ENCODE measurements at places on chromosomes 3 and 15.
A peak's percentile ranks its signal among the peaks of the same experiment; 100 is the strongest.

- no peak for DNase-seq
Observed at GRCh38 chr3:59245859-59246501, 196.2 kb upstream of the CFAP20DC start.

GRCh38 chr3:12869035-12869621, 27.8 kb upstream of the RPL32 start:
- DNase-seq: no peak

DNA sequence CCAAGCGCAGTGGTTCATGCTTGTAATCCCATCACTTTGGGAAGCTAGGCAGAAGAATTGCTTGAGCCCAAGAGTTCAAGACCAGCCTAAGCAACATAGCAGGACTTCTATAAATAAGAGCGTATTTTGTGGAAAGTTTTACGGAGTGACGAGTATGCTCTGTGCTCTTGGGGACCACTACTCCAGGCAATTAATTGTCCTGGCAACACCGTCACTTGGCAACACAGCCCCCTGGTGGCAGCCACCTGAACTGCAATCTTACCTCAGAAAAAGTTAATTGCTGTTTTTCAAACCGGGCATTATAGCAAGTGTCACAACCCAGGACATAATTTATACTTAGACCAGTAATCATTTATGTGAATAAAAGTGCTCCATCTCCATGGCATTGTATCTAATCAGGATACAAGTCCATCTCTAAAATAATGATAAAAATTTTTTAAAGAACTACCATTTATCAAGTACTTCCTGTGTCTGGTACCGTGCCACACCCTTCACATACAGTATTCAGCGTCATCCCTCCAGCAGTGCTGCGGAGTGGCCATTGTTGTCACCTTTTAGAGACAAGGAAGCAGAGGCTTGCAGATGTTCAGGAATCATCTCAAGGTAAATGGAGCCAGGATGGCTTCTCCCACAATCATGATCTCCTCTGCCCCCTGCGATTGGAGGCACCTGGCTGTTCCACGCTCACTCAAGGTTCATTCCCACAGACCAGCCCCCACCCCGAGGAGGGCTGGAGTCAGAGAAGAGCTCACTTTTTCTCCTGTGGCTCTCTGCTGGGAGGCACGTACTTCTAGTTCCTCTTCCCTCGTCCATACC, 34.5 kb downstream of the PLA2G4D start:
- DNase-seq: peak; percentile 21

- DNase-seq: no peak
Observed at GRCh38 chr3:30440147-30440604, 166.2 kb upstream of the TGFBR2 start.

DNA sequence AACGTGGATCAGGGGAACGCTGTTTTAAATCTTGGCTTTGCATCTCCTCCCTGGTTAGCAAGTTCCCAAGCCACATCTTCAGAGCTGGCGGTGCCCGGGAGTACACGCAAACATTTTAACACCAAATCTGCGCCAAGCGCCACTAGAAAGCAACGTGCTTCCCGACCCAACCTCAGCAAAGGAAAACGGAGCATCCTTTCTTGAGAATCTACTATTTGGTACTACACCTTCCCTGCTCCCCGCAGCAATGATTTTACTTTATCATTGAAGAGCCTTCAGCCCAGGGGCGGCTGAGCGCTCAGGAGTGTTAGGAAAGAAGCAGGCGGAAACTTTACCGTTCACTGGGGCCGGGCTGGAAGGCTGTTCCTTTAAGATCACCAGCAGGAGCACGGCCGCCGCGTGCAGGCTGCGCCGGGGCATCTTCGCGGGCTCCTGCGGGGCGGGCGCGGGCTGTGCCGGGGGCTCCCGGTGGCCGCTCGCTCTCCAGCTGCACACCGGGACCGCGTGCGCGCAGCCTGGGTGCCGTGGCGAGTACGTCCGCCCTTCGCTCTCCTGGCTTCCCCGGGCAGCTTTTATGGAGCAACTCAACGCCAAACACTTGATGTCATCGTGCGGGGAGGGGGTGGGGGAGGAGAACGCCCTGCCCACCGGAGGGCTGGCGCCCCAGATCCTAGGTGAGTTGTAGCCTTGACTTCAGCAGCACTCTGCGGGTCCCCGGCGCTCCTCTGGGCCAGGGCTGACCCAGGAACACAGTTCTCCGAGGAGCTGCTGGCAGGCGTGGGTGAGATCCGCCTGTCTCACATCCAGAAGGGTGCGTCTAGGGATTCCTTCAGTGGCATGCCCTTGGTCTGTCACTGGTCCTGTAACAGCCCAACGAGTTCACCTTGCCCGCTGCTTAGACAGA, at the start of gene CA12:
CA12 (minus strand) TSS at position 546 of the 904 bp plus-strand sequence; CDS start at position 420, 126 bp downstream.
- no peak for DNase-seq

DNA sequence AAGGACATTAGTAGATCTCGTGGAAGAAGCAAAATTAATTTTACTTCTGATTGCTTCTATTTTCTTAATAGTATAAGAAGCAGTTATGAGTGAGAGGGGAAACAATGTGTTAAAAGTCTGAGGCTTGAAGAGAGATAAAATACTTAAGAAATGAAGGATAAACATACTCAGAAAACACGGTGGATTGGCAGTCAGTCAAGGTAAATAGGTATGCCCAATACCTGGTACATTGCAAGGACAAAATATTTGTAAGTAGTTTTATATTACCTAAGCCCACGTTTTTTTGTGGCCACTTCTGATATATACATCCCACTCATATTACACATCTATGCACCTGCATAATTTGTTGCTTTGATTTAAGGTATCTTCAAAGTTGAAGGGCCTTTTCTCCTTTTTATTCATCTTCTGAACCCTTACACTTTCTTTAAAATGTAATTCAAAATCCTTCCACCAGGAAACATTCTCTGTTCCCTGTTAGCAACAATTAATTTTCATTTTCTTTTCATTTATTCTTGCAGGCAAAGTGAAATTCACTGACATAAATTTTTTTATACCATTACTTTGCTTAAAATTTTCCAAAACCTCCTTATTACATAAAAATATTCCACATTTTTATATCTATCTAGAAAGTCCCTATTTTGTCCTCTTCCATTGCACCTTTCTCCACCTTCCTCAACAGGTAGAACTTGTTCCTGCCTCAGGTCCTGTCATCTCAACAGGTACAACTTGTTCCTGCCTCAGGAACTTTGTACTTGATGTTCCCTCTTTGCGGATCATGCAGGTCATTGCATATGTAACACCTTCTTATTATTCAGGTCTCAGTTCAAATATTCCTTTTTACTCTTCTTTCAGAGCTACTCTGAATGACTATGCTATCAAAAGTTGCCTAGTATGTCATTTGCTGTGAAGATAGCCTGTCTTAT, 755.7 kb upstream of the ALCAM start:
- no peak for DNase-seq

GRCh38 chr3:171452328-171452727, 7.9 kb downstream of the TNIK start:
- DNase-seq: no peak

DNA sequence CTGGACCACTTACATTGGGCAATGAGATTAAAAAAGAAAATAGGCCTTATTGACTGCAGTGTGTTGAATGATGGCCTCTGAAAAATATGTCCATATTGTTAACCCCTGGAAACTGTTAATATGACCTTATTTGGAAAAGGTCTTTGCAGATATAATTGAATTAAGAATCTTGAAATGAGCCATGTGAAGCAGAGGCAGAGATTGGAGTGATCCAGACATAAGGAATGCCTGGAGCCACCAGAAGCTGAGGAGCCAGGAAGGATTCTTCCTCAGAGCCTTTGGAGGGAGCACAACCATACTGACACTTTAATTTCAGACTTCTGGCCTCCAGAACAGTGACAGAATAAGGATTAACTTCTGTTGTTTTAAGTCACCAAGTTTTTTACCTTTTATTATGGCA, 510.4 kb upstream of the AGTR1 start:
- no peak for DNase-seq

DNA sequence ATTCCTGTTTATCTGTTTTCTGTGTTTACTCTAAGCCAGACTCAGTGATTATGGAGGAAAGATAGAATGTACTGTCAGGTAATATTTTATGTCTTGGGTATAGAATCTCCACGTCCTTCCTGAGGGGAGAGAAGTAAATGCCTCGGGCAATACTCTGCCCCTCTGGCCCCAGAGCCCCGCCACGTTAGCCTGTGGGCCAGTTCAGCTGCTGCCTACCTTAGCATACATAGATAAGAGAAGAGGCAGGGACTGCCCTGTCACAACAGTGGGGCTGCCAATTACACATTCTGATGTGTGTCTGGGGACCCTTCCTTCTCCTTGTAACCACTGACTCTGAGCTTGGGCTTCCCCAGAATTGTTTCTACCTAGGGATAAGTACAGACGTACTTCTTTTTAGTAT, 347.7 kb upstream of the ATP11B start:
- DNase-seq: no peak

- no peak for DNase-seq
Observed at GRCh38 chr15:57281321-57281720, 95.0 kb upstream of the CGNL1 start.

- no peak for DNase-seq
Observed at GRCh38 chr3:43289841-43290470, 3.6 kb downstream of the SNRK start.

DNA sequence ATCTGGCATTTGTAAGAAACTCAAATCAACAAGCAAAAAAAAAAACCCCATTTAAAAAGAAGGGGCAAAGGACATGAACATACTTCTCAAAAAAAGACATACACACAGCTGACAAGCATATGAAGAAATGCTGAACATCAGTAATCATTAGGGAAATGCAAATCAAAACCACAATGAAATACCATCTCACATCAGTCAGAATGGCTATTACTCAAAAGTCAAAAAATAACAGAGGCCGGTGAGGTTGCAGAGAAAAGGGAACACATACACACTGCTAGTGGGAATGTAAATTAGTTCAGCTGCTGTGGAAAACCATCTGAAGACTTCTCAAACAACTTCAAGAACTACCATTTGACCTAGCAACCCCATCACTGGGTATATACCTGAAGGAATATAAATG, 199.4 kb upstream of the THBS1 start:
- DNase-seq: no peak

DNA sequence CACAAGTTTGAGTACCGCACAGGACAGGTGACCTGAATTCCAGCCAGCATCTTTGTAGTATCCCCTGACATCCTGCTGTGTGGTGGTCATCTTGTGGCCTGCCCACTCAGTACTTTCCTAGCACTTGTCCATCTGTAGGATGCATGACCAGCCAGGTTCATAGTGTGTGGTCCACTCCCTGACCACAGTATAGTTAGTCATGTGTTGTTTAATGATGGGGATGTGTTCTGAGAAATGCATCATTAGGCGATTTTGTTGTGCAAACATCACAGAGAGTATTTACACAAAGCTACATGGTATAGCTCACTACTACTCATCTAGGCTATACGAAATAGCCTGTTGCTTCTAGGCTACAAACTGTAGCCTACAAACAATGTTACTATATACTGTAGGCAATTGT, 16.9 kb upstream of the RBPMS2 start:
- no peak for DNase-seq

GRCh38 chr15:101255615-101256241, 3.9 kb upstream of the CHSY1 start:
- no peak for DNase-seq

DNA sequence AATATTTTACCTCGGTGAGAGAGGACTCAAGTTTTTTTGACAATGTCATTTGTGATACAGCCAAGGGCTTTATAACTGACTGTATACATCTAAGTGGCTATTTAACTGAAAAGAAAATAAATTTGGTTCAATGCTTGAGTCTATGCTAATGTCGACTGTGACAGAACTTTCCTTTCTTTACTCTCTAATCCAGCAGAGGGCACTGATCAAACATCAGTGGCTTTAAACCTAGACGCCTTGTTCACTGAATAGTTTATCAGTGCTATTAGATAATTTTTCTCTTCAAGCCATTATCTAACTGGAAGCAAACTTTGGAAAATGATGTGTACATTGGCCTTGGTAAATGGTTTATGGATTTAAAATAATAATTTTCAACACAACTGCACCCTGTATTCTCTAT, 285.1 kb downstream of the CHL1 start:
- DNase-seq: no peak

GRCh38 chr3:65713016-65713415, 325.7 kb downstream of the MAGI1 start:
- DNase-seq: no peak

GRCh38 chr3:171772427-171773056, 37.7 kb downstream of the PLD1 start:
- peak; percentile 1 for DNase-seq

- DNase-seq: no peak
Observed at GRCh38 chr3:71779674-71780377, 5.1 kb downstream of the PROK2 start.

DNA sequence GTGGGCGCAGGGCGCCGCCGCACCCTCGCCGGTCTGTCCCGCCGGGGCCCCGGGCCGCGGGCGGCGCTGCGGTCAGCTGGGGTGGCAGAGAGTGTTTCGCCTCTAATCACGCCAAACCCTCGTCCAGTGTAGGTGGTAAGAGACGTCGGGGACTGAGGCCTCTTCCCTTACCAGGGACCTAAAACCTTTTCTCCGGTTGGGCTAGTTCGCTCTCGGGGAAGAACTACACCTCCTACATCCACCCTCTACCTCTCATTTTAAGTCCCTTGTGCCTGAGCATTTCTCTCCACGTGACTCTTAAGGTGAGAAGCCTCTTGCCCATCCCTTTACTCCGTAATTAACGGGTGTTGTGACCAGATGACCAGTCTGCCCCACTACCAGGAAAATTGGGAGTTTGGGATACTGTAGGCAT, 520 bp downstream of the TMEM42 start:
- no peak for DNase-seq

GRCh38 chr15:101505610-101506337, 16.3 kb upstream of the PCSK6 start:
- DNase-seq: no peak

- no peak for DNase-seq
Observed at GRCh38 chr3:74287557-74287956, 326.9 kb downstream of the CNTN3 start.

GRCh38 chr15:75891895-75892294, 11.8 kb upstream of the FBXO22 start:
- no peak for DNase-seq

DNA sequence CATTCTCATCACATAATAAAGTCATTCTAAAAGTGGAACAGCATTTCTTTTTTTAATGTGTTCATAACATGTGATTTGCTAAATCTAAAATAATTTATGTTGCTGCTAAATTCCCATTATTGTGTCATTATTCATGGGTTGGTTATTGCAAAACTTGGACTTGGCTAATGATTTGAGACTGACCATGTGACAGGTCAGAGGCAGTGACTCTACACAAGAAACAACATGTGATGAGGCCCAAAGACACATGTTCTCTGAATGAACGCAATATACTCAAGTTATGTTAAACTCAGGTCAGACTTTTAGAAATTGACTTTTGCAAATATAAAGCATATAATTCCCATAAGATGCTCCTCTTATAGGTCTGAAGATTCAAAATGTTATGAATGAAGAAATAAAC, 566.1 kb downstream of the TBL1XR1 start:
- DNase-seq: no peak

- DNase-seq: no peak
Observed at GRCh38 chr3:197317250-197317963, 19.0 kb upstream of the DLG1 start.

DNA sequence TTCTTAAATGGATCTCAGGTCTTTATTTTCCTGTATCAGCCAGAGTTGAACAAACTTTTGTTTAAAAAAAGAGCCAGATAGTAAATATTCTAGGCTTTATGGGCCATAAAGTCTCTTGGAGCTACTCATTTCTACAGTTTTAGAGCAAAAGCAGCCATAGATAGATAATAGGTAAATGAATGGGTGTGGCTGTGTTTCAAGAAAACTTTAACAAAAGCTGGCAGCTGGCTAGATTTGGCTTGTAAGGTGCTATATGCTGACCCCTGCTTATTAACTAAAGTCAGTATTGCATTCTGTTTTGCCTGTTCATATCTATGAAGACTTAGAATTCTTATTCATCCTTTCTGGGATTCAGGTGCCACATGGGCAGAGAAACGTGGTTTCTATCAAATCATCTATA, 29.0 kb downstream of the MFN1 start:
- no peak for DNase-seq
